Ureter (tissue), 1 donor: ENCODE measurements at places on chromosomes 7 and 10.
A peak's percentile ranks its signal among the peaks of the same experiment; 100 is the strongest.

DNA sequence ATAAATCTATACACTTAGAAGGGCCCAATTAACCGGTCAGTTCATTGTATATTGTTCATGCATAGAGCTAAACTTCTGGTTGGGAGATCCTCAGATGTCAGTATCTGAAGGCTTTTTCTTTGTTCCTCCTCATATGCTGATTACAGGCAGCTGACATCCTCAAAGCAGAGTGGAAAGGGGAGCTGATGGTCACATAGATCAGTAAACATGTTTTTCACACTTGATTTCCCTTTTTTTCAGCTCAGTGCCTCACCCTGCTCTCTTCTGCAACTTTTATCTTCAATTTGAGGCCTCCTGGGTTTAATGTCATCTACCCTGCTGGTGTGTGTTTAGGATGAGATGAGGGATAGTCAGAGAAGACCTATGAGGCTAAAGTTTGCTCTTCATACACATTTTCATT lies 297.9 kb upstream of the FZD1 start:
- no peak for DNase-seq

- DNase-seq, result no peak
Observed at GRCh38 chr10:20977300-20977699, 80.2 kb upstream of the NEBL start.

DNA sequence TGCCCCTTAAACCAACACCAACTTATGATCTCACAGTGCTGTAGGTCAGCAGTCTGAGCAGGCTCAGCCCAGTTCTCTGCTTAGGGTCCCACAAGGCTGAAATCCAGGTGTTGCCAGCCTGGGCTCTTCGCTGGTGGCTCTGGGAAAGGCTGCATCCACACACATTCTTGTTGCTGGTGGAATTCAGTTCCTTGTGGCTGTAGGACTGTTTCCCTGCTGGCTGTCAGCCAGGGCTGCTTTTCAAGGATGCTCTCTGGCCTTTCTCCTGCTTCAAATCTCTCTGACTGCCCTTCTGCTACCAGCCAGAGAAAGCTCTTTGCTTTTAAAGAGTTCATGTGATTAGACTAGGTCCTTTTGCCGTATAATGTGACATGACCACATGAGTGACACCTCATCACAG lies 15.3 kb downstream of the POLL start:
- no peak for DNase-seq

GRCh38 chr10:88270871-88271713 lies 312.0 kb downstream of the RNLS start:
- no peak for DNase-seq

DNA sequence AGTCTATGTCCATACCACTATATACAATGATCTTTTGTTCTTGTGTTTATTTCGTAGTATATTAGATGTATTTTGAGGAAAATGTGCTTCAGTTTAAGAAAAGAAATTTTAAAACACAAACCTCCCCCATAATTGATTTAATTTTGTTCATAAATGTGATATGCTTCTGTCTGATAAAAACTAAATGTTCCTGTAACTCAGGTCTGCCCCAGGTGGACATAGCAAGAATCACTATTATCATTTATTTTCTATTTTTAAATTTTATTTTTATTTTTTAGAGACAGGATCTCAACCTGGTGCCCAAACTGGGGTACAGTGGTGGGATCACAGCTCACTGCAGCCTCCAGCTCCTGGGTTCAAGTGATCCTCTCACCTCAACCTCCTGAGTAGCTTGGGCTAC lies 43.2 kb downstream of the BEND7 start:
- no peak for DNase-seq

GRCh38 chr7:131105799-131106680 lies 221.6 kb upstream of the MKLN1 start:
- DNase-seq, result peak; percentile 84

DNA sequence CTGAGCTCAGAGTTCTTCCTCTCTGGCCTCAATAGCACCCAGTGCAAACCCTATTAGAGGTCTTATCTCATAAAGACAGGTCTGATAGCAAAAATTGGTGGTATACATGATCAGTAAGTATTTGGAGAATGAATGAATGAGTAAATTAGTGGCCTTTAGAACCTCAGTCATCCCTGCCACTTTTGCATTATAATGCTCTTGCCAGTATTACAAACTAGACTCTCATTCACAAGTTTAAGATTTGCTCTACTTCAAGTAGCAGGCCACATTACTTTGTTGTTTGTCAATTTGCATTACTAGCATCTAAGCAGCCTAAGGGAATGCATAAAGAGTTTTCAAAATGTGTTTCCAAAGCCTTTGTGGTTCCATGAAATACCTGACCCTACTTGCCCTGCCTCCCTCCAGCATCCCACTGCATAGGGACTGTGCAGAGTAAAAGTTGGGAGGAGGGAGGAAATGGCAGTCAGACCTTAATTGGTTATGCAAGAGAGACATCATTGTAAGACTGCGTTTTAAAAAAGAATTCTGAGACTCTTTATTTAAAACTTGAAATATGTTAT lies 21.3 kb downstream of the TSPAN12 start:
- no peak for DNase-seq

- DNase-seq, result no peak
Observed at GRCh38 chr10:117504562-117504961, 38.0 kb upstream of the EMX2 start.

GRCh38 chr7:5683280-5683670 lies 98.2 kb downstream of the RNF216 start:
- no peak for DNase-seq

GRCh38 chr7:123580406-123581161 lies 21.0 kb upstream of the ASB15 start:
- no peak for DNase-seq

- DNase-seq, result no peak
Observed at GRCh38 chr10:110218632-110219031, 11.2 kb downstream of the MXI1 start.

DNA sequence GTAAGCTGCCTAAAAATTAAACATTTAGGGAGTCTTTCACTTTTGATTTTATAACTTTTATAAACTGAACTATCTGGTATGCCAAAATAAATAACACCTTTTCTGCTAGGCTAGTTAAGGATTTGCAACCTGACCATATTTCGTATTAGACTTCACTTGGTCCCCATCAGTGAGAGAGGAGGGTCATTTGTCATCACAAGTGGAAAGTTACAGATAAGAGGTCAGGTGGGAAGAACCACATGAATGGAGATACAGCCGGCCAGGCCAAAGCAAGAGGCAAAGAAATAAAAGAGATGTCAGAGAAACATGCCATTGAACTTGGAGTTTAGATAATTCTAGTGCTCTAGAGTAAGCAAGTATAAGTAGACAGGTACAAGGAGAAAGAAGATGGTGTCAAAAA lies 44.5 kb upstream of the STMP1 start:
- DNase-seq, result no peak

GRCh38 chr10:70228491-70228890 lies 4.7 kb downstream of the PPA1 start:
- DNase-seq, result no peak

GRCh38 chr7:26880852-26881251 lies 16.5 kb upstream of the SKAP2 start:
- no peak for DNase-seq

DNA sequence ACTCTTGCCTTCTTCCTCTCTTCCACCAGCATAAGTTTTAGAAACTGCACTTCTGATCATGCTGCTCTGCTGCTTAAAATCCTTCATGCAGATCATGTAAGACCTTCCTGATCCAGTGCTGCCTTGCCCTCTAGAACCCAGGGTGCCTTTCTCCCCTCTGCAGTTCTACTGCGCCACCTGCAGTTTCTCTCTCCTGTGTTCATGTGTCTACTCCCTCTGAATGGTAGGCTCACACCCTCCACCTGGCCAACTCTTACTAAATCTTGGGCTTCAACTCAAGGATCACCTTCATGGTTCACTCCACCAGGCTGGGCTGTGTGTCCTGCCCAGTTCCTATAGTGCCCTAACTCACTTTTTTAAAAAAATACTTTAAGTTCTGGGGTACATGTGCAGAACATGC lies 174.6 kb upstream of the ITGB1 start:
- DNase-seq, result no peak

DNA sequence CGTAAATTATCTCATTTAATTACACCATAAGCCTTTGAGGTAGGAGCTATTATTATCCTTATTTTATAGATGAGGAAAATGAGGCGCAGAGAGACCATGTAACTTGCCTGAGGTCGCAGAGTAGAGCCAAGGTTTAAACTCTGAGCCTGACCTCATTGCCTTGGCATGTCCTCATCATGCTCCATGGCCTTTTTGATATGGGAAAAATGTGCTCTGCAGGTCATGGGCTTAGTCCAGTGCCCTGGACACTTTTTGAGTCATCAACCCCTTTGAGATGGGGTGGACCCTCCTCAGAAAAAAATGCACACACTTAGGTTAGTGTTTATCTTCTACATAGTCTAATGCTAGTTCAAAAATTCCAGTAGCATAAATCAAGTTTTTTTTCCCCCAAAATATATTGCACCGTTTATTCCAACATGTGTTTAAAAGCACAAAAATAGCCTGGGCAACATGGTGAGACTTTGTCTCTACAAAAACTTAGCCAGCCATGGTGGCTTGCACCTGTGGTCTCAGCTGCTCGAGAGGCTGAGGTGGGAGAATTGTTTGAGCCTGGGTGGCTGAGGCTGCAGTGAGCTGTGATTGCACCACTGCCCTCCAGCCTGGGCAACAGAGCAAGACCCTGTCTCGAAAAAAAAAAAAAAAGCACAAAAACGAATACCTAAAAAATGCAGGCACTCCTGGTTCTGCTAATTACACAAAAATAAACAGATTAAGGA lies 28.6 kb upstream of the TMEM178B start:
- DNase-seq, result no peak

- no peak for DNase-seq
Observed at GRCh38 chr10:63539994-63540393, 18.8 kb downstream of the REEP3 start.

- no peak for DNase-seq
Observed at GRCh38 chr10:132560241-132560731, 22.7 kb downstream of the INPP5A start.

DNA sequence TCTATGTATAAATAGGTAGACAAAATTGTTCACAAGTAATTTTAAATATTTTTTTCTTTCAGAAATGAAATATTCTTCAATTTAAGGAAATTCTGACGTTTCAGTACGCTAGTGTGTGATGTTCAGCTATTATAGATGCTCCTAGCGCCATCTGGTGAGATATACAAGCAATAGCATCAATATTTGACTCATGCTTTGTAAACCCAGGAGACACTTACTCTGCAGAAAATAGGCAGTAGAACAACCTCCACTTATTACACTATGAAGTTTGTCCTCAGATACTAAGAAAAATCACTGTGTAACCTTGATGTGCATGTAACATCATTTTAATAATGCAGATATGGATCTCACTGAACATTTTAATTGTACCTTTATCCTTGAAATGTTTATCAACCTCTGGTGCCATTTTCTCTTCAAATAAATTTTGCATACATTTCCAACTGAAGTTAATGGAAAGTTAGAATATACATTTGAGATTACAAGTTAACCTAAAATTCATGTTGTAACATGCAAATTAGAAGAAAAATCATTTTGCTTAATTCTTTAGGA lies 151.5 kb upstream of the FAM3C start:
- no peak for DNase-seq

DNA sequence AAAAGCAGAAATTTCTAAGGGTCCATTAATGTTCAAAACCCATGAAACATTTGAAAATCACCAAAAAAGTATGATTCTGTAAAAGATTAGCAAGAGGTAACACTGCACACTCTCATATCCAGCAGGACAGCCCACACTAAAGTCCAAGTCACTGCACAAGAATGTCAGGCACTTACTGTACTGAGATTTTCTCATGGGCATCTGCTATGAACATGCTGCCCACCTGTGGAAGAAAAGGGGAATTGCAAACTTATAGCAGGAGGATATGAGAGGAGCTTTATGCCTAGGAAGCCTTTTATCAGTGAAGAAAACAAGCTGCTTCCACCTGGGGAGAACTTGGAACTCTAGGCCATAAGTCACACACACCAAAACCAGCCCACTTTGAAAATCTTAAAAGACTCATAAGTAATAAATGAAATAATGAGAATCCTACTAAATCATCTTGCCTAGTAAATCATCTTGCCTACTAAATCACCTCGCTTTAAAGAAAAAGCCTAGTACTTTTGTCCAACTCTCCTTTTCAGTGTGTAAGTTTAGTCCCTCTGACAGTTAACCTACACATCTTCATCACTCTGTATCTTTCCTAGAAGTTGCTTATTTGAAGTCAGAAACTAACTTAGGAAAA lies 46.1 kb downstream of the ARMH3 start:
- DNase-seq, result peak; percentile 56

- no peak for DNase-seq
Observed at GRCh38 chr10:62744136-62744535, 60.4 kb upstream of the ADO start.

DNA sequence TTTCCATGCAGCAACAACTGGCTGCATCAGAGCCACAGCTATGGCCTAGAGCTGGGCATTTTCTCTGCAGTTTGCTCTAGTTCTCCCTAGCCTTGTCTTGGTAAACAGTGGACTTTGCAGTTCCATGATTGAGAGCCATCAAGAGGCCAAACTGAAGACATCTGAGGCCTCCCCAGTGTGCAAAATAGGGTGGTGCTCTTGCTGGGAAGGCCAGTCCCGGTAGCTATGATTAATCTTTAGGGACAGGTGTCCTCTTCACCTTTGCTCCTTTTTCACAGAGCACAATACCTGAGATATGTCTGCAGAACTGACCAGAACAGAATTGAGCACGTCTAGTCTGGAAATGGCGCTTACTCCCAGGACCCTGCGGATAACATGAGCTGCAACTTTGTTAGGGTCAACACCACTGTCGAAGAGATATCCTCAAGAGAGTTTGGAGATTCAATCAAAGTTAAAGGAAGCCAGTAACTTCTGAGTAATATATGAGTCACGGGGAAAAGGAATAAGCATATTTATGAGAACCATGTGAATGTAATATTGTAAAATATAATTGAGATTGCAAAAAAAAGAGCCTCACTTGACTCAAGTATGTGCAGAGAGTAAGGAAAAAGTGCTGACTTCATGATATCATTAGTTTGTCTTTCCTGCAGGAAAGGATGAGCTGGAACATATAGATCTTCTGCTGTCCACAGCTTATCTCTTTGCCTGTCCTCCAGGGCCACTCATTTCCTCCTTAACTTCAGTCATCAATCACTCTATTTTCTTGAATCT lies 76.7 kb downstream of the ANK3 start:
- no peak for DNase-seq

DNA sequence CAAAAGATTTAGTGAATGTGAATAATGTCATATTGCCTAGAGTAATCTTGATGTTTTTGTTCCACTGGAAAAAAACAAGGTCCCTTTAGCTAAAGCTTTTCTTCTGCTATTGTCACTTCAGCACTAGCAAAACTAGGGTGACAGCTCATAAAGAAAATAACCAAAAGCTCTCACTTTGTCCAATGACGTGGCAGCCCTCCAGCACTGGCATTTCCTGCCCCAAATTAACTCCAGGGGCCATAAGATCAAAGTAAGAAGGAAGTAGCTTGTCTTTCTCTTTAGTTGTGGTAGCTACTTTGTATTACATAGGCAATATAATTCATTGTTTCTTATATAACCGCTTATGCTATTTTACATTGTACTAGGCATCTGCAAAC lies 47.3 kb downstream of the LRRN3 start:
- no peak for DNase-seq

DNA sequence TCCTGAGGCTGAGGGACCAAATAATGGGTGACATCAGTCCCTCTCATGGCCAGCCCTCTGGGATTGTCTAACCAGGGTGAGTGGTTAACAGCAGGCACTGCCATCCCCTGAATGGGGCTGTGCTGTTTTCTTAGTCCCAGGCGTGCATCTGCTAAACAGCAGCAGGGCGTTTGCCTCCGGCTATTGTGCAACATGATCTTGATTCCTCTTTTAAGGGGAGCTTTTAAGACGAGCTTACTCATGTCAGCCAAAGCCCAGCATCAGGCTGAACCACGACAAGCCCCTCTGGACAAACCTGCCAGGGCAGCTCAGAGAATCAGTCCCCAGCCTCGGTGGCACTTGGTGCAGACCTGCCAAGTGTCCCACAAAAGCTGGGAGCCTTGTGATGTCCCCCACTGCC lies 16.2 kb upstream of the IGFBP3 start:
- no peak for DNase-seq
